ENCODE measurements at places on chromosomes 5 and 9.

DNA sequence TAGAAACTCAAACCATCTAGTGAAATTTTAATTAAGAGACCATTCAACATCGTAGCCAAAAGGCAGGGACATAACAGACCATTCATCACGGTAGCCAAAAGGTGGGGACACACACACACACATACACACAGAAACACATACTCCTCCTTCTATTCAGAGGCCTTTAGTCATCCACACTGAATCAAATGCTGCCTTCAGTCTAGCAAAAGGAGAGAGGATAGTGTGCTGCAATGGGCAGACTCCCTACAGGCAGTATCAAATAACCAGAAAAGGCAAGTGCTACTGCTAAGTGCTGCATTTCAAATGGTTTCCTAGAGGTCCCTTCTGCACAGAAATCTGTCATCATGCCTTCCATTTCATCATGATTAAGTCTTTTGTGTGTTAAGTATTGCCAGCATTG lies 303.9 kb downstream of the TRIM32 start:
- no peak for DNase-seq

DNA sequence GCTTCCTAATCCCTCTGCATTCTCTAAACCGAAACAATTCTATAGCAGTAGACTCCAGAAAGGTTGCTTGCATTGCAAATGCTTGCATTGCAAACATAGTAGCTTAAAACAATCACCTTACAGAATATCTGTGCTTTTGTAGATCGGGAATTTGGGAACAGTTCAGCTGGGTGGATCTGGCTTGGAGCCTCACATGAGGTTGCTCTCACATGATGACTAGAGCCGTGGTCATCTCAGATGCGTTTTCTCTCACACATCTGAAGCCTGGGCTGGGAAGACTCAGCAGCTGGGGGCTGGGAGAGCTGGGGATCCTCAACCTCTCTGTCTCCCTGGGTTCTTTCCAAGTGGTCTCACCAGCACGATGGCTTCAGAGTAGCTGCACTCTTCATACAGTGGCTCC lies 127.8 kb downstream of the MSX2 start:
- no peak for DNase-seq

DNA sequence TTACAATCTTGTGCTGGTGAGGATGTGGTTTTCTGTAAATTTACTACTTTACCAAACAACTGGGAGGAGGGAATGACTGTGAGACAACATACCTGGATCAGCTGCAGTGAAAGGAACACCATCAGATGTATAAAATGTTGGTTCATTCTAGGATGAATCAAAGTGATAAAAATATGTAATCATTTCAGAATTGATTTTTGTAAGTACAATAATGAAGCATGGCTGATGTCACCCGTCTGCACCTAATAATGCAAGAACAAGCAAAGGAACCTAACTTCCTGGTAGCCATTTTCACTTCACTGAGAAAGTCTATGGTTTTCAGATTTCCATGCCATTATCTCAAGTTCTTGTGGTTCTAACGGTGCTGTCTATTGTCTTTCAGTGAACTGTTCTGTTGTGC lies 18.7 kb upstream of the C5orf34 start:
- no peak for DNase-seq

- no peak for DNase-seq
Measured at GRCh38 chr5:137306903-137307302, 192.2 kb downstream of the SPOCK1 start.

DNA sequence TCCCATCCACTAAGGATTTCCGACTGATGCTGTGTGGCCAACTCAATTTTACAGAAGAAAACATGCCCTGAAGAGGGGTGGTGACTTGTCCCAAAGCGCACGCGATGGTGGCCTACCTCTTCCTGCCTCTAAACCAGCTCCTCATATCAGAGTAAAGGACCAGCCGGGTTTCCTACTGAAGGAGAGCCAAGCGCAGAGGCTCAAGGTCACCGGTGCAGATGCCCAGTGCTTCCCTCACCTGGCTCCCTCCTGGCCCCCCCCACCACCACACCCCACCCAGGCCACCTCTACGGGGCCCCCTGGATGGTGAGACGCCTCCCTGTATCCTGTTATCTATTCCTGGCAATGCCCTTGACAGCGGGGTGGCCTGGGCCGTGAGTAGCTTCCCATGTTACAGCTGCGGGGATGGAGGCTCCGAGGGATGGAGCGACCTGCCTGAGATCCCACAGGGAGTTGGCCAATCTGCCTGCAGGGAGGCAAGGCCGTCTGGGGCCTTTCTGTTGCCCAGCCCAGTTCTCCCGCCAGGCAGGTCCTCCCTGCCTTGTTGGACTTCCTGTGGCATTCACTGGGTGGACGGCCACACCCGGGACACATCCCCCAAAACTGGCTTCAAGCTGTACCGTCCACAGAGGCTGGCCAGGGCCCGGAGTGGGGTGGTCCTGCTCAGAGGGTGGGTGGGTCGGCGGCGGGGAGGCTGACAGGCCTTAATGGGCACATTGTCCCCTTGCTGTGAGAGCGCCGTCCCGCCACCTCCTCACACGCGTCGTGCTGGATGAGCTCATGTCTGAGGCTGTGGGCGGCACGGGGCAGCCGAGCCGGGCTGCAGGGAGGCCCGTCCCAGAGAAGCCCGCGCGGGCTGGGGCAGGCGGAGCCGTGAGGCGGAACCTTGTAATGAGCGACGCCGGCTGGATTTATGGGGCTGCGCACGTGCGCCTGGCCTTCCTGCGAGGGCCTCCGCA lies 72.5 kb downstream of the MACROH2A1 start:
- DNase-seq: no peak

GRCh38 chr9:113591899-113592625 lies 128.5 kb downstream of the RGS3 start:
- DNase-seq: no peak

Data from muscle of back (tissue), 13 donors.